ENCODE measurements at places on chromosomes 5 and 9.

- no peak for DNase-seq
Measured at GRCh38 chr9:70159630-70160029, 99.1 kb upstream of the SMC5 start.

GRCh38 chr9:137833721-137834613 lies 43.6 kb upstream of the CACNA1B start:
- DNase-seq = no peak

DNA sequence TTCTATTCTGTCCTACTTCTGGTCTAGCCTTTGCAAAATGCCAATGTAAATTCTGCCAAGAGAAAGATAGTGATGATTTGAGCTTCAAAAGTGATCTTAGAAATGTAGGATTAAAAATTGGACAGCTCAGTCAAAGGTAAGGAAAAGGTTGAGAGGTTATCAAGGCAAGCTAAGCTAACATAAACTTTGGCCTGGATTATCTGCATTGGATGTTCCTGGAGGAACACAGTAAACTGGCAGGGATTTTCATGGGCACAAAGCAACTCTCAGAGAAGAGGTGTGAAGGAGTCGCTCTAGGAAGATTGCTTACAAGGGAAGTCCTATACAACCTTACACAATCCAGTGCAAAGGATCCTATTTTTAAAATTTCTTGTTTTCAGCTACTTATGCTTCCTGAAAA lies 115.2 kb downstream of the JAKMIP2 start:
- DNase-seq = no peak

GRCh38 chr5:8884029-8884428 lies 661.8 kb downstream of the SEMA5A start:
- no peak for DNase-seq

Data from thymus (tissue), 14 donors.